ENCODE measurements at places on chromosomes 5 and 9.

- H3K4me3 ChIP-seq = no peak overlapping the region
- H3K27ac ChIP-seq = no peak overlapping the region
- no peak for DNase-seq
Observed at GRCh38 chr5:166625210-166625865, 1666.1 kb upstream of the WWC1 start.

DNA sequence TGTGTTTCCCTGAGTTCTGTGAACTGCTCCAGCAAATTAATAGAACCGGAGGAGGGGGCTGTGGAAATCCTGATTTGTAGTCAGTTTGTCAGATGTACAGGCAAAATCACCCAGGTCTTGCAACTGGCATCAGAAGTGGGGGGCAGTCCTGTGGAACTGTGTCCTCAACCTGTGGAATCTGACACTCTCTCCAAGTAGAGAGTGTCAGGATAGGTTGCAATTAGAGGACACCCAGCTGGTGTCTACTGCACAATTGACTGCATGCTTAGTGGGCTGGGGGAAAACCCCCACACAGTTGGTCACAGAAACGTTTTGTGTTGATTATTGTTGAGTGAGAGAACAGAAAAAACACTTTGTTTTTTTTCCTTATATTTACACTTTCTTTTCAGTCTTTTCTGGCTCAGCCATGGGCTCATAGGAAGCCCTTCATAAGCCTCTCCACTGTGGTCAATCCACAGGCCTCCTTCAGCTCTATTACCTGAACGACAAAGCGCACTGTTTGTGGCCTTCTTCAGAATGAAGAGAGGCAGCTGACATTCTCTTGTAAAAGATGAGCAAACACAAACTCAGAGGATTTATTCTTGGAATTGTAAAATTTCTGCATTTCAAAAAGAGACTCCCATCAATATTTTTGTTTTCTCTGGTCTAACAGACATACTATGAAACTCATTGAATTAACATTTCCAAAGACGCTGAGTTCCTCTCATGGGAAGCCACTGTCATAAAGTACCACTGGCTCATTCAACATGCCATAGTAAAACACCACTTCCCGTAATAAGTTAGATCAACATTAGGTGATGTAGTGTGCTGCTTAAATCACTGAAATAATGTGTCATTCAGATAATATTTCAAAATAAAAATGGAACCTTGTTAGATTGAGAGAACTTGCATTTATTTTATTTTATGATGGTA, 348.9 kb upstream of the RFX3 start:
- no peaks in the 10 kb centered on the region for H3K4me1 ChIP-seq
- DNase-seq = no peak
- H3K27ac ChIP-seq = no peak overlapping the region
- H3K4me3 ChIP-seq = no peak overlapping the region
- no peaks in the 10 kb centered on the region for H3K36me3 ChIP-seq

GRCh38 chr5:161530700-161531099, 15.8 kb downstream of the GABRB2 start:
- H3K27me3 ChIP-seq = no peaks in the 10 kb centered on the region
- no peaks in the 10 kb centered on the region for H3K4me1 ChIP-seq
- DNase-seq = no peak

DNA sequence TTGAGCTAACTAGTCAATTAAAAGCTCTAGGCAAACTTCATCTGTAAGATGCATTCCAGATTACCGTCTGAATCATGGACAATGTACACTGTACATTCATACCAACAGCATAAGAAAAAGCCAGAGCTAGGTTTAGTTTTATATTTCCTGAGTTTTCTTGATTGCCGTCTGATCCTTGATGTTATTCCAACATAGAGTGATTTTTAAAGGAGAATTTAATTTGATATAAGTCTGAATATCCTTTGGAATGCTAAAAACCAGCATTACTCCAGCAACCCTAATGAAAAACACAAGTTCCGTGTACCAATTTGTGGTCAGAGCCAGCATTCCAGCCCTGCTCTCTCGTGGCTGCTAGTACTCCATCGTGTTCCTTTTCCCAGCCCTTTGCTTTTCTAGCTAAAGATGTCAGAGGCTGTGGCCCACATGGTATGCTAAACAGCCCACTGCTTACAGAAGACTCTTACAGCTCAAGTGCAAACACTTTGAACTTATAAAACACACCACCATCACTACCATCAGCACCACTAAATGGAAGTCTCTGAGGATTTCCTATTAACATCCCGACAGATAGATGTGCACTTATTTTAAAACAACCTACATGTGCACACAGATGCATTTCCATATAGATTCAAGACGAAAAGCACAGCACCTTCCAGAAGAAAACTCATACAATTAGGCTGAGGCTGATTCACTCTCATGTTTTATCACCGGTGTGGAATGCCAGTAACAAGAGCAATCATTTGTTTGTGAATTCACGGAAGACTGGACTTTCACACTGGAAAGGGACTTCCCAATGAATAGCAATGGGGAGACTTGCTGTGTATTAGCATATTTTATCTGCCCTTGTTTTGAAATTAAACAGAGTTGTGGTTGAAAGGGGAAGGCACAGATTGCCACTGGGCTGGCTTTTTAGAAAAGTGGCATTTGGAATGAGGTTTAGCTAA, 246.9 kb upstream of the GAS1 start:
- peaks cover 2% of the 10 kb centered on the region for H3K4me1 ChIP-seq
- no peaks in the 10 kb centered on the region for H3K36me3 ChIP-seq
- H3K4me3 ChIP-seq = no peak overlapping the region
- DNase-seq = no peak
- no peak overlapping the region for H3K27ac ChIP-seq

DNA sequence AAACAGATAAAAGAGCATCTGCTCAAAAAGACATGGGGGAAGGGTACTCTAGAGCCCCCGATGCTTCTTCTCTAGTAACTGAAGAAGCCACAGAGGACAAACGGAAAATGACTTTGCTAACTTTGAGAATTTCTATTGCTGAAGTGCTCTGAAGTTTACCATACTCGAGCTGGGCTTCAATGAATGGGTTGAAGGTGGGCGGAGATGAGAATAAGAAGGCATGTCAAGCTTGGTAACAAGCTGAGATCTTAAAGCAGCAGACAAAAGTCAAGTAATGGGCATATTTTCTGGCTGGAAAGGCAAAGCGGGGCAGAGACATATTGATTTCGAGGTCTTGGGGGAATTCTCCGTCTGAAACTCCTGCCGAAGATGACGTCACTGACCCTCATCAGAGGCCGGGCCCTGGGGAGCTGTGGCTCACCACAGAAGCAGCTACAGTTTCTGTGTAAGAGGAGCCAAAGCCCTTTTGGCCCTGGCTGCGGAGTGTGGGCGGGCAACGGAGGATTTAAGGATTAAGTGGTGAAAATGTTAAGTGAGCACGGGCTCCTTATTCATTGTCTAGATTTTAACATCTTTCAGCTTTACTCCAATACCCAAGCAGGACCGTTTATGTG, 115.8 kb upstream of the SLIT3 start:
- H3K4me1 ChIP-seq = no peaks in the 10 kb centered on the region
- no peak for DNase-seq
- H3K27ac ChIP-seq = no peak overlapping the region
- H3K27me3 ChIP-seq = no peaks in the 10 kb centered on the region

DNA sequence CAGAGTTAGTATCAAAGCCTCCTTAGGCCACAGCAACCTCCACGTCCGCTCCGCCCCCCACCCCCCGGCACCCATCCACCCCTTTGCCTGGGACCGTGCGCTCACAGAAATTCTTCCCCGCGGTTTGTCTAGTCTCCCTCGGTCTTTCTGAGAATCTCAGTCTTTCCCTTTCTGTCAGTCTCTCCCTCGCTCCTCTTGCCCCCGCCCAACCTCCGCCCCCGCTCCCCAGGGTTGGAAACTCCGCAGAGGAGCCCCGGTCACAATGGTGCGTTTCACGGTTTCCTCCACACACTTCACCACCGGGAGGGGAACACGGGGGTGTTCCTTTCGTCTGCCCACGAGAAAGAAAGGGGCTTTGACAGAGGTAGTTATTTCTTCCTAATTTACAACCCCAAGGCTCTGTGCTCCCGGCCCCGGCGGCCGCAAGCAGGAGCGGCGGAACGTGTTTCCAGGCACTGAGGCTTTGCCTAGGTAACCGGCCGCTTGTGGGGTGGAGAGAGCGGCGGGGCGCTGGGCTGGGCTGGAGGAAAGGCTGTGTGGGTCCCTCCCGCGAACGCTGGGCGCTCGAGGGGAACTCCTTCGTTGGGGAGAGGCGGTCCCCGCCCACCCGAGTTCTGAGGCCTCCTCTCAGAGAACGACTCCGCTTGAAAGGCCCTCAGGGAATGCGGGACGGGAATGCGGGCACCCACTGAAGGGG, 2.1 kb downstream of the NR4A3 start:
- peak overlapping the region; percentile 98 for H3K27ac ChIP-seq
- peaks cover 48% of the 10 kb centered on the region for H3K4me1 ChIP-seq
- peak overlapping the region; percentile 98 for H3K4me3 ChIP-seq
- H3K27me3 ChIP-seq = peaks cover 10% of the 10 kb centered on the region

DNA sequence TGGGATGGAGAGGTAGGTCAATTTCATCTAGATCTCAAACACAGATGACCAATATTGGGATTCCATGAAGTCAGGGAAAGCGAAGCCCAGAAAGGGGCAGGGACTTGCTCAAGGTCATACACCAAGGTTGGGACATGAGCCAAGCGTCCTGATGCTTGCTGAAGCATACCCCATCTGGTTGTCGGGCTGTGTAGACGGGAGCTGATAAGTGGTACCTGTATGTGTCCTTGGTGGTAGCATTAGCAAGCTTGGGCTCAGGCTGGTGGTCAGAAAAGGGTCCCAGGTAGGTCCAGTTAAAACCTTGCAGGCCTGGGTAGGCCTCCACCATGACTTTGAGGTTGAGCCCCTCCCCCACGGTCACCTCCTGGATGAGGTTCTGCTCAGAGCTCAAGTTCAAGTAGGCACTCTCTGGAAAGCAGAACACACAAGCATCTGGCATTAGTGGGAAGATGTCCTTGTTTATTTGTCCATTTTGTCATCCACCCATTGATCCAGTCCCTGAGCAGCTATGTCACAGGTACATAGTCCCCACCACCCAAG, 13.2 kb downstream of the CSF1R start:
- DNase-seq = no peak
- no peak overlapping the region for H3K4me3 ChIP-seq
- no peaks in the 10 kb centered on the region for H3K4me1 ChIP-seq
- no peak overlapping the region for H3K27ac ChIP-seq

- H3K36me3 ChIP-seq = no peaks in the 10 kb centered on the region
- H3K27ac ChIP-seq = no peak overlapping the region
- H3K4me3 ChIP-seq = no peak overlapping the region
- DNase-seq = no peak
Observed at GRCh38 chr5:2300861-2301574, 418.3 kb upstream of the IRX4 start.

- no peak for DNase-seq
- no peak overlapping the region for H3K27ac ChIP-seq
- no peaks in the 10 kb centered on the region for H3K36me3 ChIP-seq
- no peaks in the 10 kb centered on the region for H3K27me3 ChIP-seq
- no peaks in the 10 kb centered on the region for H3K4me1 ChIP-seq
Observed at GRCh38 chr5:36712706-36713105, 106.3 kb downstream of the SLC1A3 start.

DNA sequence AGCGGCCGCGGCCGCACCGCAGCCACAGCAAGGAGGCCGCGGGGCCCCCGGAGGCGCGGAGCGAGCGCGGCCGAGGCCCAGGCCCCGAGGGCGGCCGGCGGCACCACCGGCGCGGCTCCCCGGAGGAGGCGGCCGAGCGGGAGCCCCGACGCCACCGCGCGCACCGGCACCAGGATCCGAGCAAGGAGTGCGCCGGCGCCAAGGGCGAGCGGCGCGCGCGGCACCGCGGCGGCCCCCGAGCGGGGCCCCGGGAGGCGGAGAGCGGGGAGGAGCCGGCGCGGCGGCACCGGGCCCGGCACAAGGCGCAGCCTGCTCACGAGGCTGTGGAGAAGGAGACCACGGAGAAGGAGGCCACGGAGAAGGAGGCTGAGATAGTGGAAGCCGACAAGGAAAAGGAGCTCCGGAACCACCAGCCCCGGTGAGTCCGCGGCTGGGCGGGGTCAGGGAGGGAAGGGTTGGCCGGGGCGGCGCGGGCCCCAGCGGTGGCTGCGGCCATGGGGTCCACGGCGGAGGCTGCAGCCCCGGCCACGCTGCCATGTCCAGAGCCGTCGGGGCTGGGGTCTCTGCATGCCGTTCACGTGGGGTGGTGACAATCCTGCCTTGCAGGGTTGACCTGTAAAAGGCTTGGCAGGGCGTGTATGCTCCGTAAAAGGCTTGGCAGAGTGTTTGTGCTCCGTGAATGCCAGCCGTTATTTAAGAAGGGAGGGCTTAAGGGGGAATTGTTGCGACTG, 146.0 kb downstream of the CACNA1B start:
- no peak for DNase-seq
- H3K4me3 ChIP-seq = no peak overlapping the region
- no peaks in the 10 kb centered on the region for H3K4me1 ChIP-seq
- peaks cover 58% of the 10 kb centered on the region for H3K27me3 ChIP-seq

- peaks cover 24% of the 10 kb centered on the region for H3K27me3 ChIP-seq
- H3K4me1 ChIP-seq = peaks cover 9% of the 10 kb centered on the region
Observed at GRCh38 chr9:6133346-6134063, 82.1 kb upstream of the IL33 start.

- H3K27ac ChIP-seq = no peak overlapping the region
- no peak for DNase-seq
- no peaks in the 10 kb centered on the region for H3K27me3 ChIP-seq
- no peaks in the 10 kb centered on the region for H3K36me3 ChIP-seq
- H3K4me3 ChIP-seq = no peak overlapping the region
Observed at GRCh38 chr5:172678902-172679301, 37.8 kb downstream of the NEURL1B start.

DNA sequence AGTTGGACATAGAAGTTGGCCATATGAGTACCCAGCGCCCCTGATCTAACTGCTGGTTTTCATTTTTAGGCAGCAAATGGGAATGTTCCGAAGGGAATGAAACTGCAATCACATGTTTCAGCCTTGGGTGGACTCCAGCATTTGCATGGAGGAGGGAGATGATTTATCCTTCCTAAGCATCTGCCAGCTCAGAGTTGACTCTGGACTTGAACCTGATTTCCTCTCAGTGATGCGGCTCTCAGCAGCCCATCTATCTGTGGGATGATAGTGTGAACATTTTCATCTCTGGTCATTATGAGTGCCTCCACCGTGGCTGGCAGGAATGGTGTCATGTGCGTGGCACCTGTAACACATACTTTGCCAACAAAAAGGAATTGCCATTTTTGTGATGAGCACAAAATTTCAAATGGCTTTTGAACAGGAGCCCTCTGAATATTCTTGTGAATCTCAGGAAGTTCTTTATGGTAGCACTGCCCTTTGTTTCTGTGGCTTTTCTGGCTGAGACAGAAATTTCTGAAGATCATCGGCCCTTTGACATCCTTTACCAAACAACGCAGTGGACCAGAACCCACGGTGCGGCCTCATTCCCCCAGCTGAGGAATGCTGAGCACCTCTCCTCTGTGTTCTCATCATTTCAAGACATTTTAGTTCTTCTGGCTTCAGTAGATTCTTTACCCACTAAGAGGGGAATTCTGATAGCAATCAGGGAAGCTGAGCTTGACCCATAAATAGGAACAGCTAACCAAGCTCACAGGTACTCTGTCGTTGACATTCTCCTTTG, 28.5 kb downstream of the FUBP3 start:
- no peak overlapping the region for H3K27ac ChIP-seq
- peaks cover 4% of the 10 kb centered on the region for H3K4me1 ChIP-seq
- peaks cover 27% of the 10 kb centered on the region for H3K36me3 ChIP-seq
- H3K4me3 ChIP-seq = no peak overlapping the region
- no peaks in the 10 kb centered on the region for H3K27me3 ChIP-seq
